Astrocyte of the spinal cord (primary cell): ENCODE measurements at places on chromosomes 3 and 15.

DNA sequence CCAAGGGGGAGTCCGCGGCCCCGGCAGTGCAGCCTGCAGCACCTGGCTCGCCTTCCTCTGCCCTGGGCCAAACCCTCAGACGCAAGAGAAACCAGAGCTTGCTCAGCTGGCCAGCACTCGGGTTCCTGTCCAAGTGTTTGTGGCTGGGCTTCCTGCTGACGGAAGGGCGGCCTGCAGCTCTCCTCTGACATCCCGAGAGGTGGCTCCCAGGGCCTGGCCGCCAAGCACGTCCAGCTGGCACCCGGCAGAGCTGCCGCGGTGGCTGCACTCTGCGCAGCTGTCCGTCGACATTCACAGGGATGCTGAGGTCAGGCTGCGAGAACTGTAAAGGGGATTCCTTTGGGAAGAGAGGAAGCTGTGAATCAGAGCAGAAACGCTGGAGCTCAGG, 85.6 kb downstream of the CPN2 start:
- peak; percentile 98 for DNase-seq

DNA sequence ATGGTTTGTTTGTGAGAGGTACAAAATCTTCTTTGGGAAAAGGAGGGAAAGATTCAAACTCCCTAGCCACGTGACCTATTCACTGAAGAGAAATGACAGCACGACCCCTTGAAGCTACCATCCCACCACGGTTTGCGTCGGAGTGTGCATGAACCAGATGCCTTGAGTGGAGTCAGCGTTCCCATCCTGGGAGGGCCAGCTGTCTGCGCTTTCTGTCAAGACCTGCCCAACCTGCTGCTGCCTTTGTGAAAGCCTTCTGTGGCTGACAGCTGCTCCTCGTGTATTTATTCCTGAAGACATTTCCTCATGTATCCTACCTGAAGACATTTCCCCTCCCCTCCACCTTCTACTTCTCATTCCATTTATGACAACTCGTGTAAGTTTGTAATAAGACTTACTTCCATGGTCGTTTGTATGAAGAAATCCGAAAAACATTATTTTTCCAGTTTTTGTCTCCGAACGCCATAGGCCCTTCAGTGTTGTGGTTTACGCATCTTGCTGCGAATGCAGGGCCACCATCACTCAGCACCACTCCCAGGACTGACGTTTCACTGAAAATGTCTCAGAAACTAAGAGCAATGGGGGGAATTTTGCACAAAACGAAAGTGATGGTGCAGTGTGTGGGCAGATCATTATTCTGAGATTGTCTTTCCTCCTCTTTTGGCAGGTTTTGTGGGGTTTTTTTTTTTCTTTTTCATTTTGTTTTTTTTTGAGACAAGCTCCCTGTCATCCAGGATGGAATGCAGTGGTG, 18.9 kb downstream of the EBLN2 start:
- no peak for DNase-seq

GRCh38 chr15:72070817-72071447, 47.0 kb downstream of the MYO9A start:
- DNase-seq = no peak

DNA sequence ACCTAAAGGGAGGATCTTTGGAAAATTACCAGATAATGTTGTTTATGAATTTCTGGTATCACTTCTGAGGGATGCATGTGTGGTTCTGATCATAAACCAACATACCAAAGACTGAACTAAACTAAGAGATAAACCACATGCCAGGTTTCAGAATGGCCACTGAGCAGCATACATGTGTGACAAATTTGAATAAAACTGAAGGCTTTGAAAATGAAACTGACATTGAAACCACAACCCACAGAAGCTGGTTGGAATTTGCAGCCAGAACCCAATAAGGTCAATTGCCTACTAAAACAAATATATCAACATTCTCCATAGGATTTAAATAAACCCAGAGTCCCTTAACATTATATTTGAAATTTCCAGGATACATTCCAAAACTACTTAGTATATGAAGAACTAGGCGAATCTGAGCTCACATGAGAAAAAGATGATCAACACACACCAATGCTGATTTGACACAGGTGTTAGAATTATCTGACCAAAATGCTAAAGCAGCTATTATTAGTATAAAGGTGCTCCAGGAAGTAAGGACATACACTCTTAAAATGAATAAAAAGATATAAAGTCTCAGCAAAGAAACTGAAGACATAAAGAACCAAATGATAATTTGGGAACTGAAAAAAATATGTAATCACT, 125.0 kb downstream of the ZNF280D start:
- peak; percentile 27 for DNase-seq

DNA sequence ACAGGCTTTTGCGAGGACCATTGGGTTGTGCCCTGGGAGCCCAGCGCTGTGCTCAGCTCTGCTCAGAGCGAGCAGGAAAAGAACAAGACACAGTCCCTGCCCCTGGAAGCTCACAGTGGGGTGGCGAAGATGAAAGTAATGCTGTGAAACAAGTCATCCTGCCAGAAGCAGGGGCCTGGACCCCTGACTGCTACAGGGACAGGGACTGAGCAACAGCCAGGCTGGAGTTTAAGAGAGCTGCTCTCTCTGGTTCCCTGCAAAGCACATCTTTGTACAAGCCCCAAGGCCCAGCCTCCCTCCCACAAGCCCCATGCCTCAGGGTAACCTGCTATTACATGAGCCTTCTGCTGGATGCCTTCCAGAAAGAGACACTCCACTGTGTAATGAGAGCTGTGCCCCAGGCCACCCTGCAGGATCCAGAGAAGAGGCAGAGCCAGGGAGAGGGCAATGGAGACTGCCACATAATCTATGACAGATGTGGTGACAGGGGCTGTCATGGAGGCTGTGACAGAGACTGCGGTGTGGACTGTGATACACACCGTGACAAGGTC, 7.1 kb upstream of the HCN4 start:
- DNase-seq = no peak

DNA sequence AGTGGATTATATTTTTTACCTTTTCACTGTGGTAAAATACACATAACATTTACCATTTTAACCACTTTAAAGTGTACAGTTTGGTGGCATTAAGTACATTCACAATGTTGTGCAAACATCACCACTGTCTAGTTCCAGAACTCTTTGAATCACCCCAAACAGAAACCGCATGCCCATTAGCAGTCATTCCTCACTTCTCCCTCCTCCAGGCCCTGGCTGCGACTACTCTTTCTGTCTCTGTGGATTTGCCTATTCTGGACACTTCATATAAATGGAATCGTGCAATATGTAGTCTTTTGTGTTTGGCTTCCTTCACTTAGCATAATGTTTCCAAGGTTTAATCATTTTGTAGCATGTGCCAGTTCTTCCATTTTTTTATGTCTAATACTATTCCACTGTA, 409.8 kb downstream of the NTRK3 start:
- no peak for DNase-seq

DNA sequence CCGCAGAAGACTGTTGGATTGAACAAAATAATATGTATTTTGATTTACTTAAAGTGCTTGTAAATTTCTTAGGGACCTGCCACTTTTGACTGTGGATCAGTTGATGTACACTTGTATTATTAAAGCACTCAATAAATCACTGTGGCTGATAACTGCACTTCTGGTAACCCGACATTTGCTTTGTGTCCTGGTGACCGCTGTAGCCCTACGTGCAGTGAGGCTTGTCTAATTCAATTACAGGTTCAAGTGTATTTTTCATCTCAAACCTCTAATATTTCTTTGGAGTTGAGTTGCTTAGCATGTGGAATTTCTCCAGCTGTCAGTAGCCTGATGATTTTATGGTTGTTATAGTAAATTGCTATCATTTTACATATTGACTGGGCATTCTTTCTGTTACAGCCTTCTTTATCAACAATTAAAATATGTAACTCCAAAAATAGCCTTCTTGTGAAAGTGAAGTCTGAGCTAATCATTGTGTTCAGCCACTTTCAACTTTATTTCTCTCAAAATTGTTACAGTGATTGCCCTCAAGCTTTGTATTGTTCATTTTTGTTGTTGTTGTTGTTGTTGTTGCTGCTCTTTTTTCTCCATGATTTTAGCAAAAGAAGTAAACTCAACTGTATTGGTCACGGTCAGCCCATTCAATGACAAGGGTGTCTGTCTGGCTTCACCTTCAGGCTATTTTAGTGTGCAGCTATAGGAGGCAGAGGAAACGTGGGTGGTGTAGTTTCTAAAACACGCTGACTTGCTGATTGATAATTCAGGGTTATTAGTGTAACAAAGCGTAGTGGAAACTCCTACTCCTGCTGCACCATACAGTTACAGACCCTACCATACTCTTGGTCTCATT, 215.1 kb upstream of the UBE2E1 start:
- no peak for DNase-seq

DNA sequence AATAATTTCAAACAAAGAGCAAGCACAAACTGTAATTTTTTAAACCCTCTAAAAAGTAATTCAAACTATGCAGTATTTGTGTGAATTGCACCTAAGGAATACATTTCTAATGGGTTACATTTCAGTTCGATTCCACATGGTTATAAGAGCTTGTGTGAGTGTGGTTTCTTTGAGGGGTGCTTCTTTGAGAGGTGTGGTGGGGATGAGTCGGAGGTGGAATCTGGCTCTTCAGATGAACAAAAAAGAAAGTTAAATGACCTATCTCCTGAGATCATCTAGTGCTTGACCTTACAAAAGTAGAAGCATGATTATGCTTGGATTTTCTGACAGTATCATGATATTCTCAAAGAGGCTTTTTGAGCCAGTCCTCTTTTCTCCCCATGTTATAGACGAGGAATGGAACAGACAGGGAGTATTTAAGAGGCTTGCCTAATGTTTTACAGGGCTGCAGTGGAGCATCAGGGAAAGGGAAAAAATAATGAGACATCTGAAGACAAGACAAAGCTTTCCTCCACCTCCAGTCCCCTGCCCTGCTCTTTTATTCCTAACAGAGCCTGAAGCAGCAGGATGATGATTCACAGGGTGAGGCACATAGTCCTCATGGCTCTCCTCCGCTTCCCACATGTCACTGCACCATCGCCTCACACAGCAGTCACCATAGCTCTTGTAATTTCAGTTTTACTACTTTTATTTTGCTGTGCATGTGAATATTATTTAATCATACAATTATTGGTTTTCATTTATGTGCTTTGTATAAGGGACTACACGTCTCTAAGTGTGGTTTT, 82.0 kb downstream of the LYSMD4 start:
- peak; percentile 37 for DNase-seq

DNA sequence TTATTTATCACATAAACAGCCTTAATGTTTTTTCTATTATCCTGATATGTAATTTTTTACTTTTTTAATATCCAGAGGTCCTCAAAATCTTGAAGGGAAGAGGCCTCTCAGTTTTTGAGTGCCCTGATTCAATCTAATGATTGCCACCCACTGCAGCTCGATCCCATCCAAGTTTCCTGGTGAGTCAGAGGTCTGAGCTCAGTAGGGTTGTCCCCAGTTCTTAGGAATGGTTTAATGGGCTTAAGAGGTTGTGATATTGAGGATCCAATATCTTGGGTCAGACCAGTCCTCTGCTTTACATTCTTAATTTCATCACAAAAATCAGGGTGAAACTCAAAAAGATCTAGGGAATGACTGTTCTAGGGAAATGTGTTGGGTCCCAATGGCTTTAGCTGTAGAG, 238.5 kb downstream of the NSUN3 start:
- no peak for DNase-seq
